ENCODE measurements at places on chromosomes 4 and X.

- DNase-seq = no peak
These were observed 564 bp downstream of the FAM149A start for GRCh38 chr4:186104890-186105646.

DNA sequence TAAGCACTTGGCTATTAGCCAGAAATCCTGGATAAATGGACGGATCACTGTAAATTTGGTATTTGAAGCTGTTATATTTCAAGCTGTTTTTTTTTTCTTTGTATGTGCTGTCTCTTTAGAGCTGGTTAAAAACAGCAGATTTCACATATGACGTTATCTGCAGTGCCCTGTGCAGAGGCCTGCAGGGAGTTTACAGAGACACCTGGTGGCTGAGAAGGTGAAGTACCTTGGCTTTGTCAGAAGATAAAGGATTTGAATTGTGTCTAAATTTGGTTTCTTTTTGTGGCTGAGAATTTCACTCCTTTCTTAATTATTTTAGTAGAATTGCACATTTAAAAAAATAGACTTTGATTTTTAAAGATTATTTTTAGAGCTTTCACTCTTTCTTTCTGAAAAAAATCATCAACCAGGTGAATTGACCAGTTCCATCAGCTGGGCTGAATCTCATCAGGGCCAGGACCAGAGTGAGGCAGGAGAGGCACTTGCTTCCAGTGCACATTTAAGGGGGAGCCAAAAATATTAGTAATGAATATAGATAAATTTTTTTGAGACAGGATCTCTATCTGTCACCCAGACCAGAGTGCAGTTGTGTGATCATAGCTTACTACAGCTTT lies 9.6 kb upstream of the CHRNA9 start:
- peak; percentile 44 for DNase-seq

- no peak for DNase-seq
These were observed 18.6 kb upstream of the ARSJ start for GRCh38 chr4:113998079-113998478.

DNA sequence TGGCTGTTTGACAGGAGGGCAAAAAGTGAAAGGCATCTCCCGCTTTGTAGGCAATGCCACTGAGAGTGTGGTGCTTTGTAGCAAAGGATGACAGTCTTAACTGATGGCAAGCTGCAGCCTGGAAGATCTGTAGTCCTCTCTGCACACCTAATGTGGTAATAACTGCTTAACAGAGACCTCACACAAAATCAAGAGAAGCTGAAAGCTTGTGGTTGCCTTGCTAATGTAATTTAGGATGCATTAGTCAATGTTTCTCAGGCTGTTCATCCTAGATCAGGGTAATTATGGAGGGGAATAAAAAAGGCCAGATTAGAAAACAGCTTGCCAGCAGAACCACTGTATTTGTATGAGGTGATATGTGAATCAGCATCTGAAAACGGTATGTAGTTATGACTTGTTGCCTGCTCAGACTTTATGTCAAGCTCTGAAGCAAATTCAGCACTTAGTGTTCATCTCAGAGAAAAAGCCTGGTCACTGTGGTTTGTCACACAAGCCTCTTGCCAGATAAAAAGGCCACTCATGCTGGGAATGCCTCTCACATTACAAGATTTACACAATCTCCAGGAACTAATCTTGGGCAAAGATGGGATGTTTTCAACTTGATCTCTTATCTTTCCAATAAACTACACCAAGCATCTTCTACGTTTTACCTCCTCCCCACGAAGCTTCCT lies 130.8 kb downstream of the ENOX2 start:
- DNase-seq = peak; percentile 63

DNA sequence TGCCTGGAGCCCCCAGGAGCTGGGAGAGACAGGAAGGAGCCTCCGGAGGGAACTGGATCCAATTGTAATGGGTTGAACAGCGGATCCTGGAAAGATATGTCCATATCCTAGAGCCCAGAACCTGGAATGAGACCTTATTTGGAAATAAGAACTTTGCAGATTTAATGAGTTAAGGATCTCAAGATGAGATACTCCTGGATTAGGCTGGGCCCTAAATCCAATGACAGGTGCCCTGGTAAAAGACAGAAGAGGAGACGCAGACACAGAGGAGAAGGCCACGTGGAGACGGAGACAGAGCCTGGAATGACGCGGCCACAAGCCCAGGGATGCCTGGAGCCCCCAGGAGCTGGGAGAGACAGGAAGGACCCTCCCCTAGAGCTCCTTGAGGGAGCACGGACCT lies 34.1 kb downstream of the P2RY8 start:
- no peak for DNase-seq

GRCh38 chr4:1983846-1984405 lies 24.8 kb downstream of the NELFA start:
- DNase-seq = no peak

- DNase-seq = no peak
These were observed 34.7 kb upstream of the NAF1 start for GRCh38 chr4:163201358-163201757.

- DNase-seq = no peak
These were observed 20.6 kb downstream of the SRD5A3 start for GRCh38 chr4:55366621-55367020.

GRCh38 chrX:54994099-54994498 lies at the start of gene PFKFB1:
Gene PFKFB1 (minus strand): TSS chrX:54994188. CDS start chrX:54994007, 181 bp downstream.
- no peak for DNase-seq
